ENCODE measurements at places on chromosomes 5 and 9. TPM values are rescaled to one million over a fixed set of nuclear protein-coding genes. Genes with fewer than 3 reads are reported as not detected.
A peak's percentile ranks its signal among the peaks of the same experiment; 100 is the strongest.

The CLTB gene
- total RNA-seq: 189 TPM

The C5orf58 gene
- not detected for total RNA-seq

The ANKS6 gene
- total RNA-seq: 13.0 TPM

DNA sequence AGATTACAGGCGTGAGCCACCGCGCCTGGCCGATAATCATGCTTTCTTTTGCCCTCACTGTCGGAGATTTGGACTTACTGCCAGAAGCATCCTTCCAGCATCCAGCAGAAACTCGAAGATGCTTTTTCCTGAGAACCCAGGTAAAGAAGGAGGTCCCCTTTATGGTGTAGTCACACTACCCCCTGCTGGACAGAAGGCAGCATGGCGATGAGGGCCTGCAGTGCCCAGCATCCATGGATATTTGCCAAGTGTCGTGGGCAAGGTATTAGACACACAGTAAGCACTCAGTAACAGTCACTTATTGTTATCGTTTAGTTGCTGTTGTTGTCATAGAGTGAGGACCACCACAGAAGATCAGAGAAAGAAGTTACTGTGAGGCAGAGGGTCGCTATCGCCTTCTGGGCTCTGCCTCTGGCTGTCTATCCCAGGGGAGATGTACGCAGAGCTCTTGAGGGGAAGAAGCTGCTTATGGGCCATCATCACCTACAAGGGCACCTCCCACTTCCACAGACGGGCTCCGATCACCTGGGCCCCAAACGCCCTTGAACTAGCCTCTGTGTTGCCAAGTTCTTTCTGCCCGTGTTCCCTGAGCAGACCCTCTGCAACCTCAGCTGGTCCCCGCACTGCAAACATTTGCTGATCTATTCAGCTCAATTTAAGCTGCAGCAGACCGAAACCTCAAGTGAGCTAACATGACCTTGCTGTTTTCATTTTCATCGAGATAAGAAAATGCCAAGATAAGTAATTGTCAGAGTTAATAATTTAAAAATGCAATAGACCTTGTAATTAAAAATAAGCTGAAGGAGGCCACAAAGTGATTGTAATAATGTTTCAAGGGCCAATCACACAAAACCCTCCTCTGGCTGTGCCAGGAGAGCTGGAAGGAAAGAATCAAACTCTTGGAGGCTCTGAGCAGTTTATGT is 23.9 kb downstream of the C5orf15 start:
- H3K27me3 ChIP-seq: no peaks in the 10 kb centered on the region
- no peak for DNase-seq
- H3K27ac ChIP-seq: no peak overlapping the region
- H3K4me1 ChIP-seq: peaks cover 14% of the 10 kb centered on the region

GRCh38 chr5:71860048-71860447 is 141.0 kb downstream of the CARTPT start:
- no peaks in the 10 kb centered on the region for H3K36me3 ChIP-seq
- no peak overlapping the region for H3K27ac ChIP-seq
- no peak overlapping the region for H3K4me3 ChIP-seq

DNA sequence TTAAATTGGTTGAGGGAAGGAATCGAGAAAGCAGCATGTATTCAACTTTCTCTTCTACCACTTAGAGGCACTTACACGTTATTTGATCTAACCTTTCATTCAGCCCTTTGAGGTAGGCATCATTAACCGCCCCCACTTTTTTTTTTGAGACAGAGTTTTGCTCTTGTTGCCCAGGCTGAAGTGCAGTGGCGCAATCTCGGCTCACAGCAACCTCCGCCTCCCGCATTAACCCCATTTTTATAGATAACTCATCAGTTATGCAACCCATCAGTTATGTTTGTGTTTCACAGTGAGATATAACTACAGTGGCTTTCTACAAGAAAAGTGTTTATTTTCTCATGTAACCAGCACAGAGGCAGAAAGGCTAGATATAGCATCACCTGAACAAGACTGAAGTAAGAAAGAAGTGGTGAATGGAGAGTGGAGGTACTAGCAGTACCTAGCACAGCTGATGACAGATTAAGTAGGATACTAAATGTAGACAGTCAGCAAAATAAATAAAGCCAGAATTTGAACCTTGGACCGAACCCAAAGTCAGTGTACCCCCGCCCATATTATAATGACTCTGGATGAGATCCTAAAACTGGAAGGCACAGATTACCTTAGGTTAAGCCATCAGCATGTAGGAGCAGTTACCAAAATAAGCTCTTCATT is 91.2 kb downstream of the PJA2 start:
- H3K27ac ChIP-seq: no peak overlapping the region
- no peak for DNase-seq
- H3K4me3 ChIP-seq: no peak overlapping the region
- peaks cover 7% of the 10 kb centered on the region for H3K4me1 ChIP-seq
- H3K27me3 ChIP-seq: no peaks in the 10 kb centered on the region
- H3K36me3 ChIP-seq: no peaks in the 10 kb centered on the region

GRCh38 chr9:95058121-95058785 is 259.3 kb downstream of the FANCC start:
- H3K27me3 ChIP-seq: no peaks in the 10 kb centered on the region
- H3K4me1 ChIP-seq: peaks cover 77% of the 10 kb centered on the region
- H3K36me3 ChIP-seq: peaks cover 1% of the 10 kb centered on the region
- DNase-seq: no peak

GRCh38 chr5:57804007-57804444 is 321.4 kb upstream of the ACTBL2 start:
- no peaks in the 10 kb centered on the region for H3K27me3 ChIP-seq
- no peak overlapping the region for H3K4me3 ChIP-seq
- H3K27ac ChIP-seq: no peak overlapping the region
- no peak for DNase-seq
- no peaks in the 10 kb centered on the region for H3K36me3 ChIP-seq

GRCh38 chr5:127563136-127563535 is 45.7 kb downstream of the PRRC1 start:
- no peak for DNase-seq
- no peak overlapping the region for H3K4me3 ChIP-seq
- no peaks in the 10 kb centered on the region for H3K4me1 ChIP-seq
- H3K27ac ChIP-seq: no peak overlapping the region
- H3K36me3 ChIP-seq: no peaks in the 10 kb centered on the region
- no peaks in the 10 kb centered on the region for H3K27me3 ChIP-seq

DNA sequence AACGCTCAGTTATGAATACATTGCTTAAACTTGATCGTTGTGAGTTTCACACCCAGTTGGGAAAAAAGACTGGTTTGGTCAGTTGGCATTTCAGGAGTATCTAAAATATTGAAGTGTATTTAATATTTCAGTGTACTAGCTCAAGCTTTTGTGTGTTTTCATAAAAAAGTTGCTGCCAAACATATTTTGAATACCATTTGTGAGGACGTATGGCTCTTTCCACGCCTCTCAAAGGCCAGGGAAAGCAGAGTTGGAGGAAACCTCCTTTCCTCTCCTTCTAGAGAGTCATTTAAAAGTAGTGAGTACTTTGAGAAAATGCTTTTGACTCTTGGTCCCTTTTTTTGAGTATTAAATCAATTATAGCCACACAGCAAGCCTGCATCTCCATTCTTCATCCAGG is 43.2 kb upstream of the ANKRD33B start:
- H3K36me3 ChIP-seq: no peaks in the 10 kb centered on the region
- peak overlapping the region; percentile 27 for H3K27ac ChIP-seq
- DNase-seq: no peak
- no peak overlapping the region for H3K4me3 ChIP-seq
- H3K4me1 ChIP-seq: peaks cover 14% of the 10 kb centered on the region

DNA sequence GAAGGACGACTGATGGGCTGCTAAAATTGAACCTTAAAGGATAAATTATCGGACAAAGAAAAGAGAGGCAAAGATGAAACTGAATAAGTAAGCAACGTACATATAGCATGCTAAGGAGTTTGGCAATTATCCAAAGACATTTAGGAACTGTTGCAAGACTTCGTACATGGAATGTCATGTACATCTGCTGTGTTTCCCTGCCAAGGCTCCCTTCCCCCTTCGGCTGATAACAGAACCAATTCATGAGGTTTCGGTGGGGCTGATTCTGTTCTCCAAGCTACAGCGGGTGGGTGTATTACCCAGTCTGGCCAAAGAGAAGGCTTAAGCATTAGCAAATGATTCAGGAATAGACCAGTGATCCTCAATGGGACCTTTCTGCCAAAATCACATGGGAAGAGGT is 190.9 kb upstream of the FREM1 start:
- no peak overlapping the region for H3K4me3 ChIP-seq
- no peak for DNase-seq
- H3K4me1 ChIP-seq: no peaks in the 10 kb centered on the region
- H3K27ac ChIP-seq: no peak overlapping the region

Data from ascending aorta (tissue), 2 donors.